ENCODE measurements at places on chromosomes 2 and 18.
A peak's percentile ranks its signal among the peaks of the same experiment; 100 is the strongest.

DNA sequence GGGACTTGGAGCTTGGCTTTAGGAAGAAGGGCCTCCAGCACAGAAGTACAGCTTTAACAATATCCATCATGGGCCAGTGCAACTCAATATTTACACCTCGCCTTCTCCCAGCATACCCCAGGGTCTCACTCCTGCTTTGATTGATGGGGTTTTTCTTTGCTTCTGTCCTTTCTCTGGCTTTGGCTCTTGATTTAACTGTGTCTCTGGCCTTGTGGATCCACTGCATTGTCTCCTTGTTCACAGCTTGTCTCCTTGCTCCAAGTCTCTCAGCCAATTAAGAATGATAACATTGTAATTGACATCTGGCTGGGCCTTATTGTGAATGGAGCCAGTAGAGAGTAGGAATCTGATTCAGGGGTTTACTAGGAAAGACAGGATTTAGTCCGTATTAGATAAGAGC lies 1019.5 kb downstream of the TMEM182 start:
- DNase-seq, result no peak
- no peak overlapping the region for H3K27ac ChIP-seq
- no peaks in the 10 kb centered on the region for H3K4me1 ChIP-seq

- H3K27me3 ChIP-seq, result no peaks in the 10 kb centered on the region
- no peaks in the 10 kb centered on the region for H3K4me1 ChIP-seq
- no peak overlapping the region for H3K4me3 ChIP-seq
- no peaks in the 10 kb centered on the region for H3K36me3 ChIP-seq
Observed at GRCh38 chr18:65752625-65753325, 2.0 kb downstream of the CDH7 start.

- H3K27me3 ChIP-seq, result no peaks in the 10 kb centered on the region
- no peak overlapping the region for H3K4me3 ChIP-seq
- no peaks in the 10 kb centered on the region for H3K36me3 ChIP-seq
- no peak for DNase-seq
- peaks cover 4% of the 10 kb centered on the region for H3K4me1 ChIP-seq
Observed at GRCh38 chr2:69781321-69782248, 39.7 kb downstream of the ANXA4 start.

GRCh38 chr2:26682155-26682554 lies 10.4 kb upstream of the KCNK3 start:
- DNase-seq, result no peak
- no peak overlapping the region for H3K27ac ChIP-seq
- H3K36me3 ChIP-seq, result no peaks in the 10 kb centered on the region
- H3K4me1 ChIP-seq, result no peaks in the 10 kb centered on the region
- H3K27me3 ChIP-seq, result peaks cover 7% of the 10 kb centered on the region

- H3K4me3 ChIP-seq, result no peak overlapping the region
- no peaks in the 10 kb centered on the region for H3K27me3 ChIP-seq
- H3K27ac ChIP-seq, result no peak overlapping the region
- H3K36me3 ChIP-seq, result no peaks in the 10 kb centered on the region
- no peak for DNase-seq
Observed at GRCh38 chr2:82964341-82964740, 1494.7 kb downstream of the SUCLG1 start.

- H3K4me3 ChIP-seq, result no peak overlapping the region
- H3K27me3 ChIP-seq, result no peaks in the 10 kb centered on the region
- no peak overlapping the region for H3K27ac ChIP-seq
- H3K4me1 ChIP-seq, result no peaks in the 10 kb centered on the region
- DNase-seq, result no peak
- H3K36me3 ChIP-seq, result no peaks in the 10 kb centered on the region
Observed at GRCh38 chr18:78679613-78680260, 299.9 kb upstream of the SALL3 start.

DNA sequence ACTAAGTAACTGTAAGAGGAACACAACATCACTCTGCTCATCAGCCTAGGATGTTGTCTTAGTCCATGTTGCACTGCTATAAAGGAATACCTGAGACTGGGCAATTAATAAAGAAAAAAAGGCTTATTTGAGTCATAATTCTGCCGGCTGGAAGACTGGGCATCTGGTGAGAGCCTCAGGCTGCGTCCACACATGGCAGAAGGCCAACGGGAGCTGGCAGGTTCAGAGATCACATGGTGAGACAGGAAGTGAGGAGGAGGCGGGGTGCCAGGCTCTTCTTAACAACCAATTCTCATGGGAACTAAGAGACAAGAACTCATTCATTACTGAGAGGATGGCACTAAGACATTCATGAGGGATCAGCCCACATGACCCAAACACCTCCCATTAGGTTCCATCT lies 46.8 kb downstream of the EPG5 start:
- DNase-seq, result peak; percentile 70
- no peak overlapping the region for H3K27ac ChIP-seq
- H3K36me3 ChIP-seq, result peaks cover 10% of the 10 kb centered on the region
- peaks cover 2% of the 10 kb centered on the region for H3K4me1 ChIP-seq

DNA sequence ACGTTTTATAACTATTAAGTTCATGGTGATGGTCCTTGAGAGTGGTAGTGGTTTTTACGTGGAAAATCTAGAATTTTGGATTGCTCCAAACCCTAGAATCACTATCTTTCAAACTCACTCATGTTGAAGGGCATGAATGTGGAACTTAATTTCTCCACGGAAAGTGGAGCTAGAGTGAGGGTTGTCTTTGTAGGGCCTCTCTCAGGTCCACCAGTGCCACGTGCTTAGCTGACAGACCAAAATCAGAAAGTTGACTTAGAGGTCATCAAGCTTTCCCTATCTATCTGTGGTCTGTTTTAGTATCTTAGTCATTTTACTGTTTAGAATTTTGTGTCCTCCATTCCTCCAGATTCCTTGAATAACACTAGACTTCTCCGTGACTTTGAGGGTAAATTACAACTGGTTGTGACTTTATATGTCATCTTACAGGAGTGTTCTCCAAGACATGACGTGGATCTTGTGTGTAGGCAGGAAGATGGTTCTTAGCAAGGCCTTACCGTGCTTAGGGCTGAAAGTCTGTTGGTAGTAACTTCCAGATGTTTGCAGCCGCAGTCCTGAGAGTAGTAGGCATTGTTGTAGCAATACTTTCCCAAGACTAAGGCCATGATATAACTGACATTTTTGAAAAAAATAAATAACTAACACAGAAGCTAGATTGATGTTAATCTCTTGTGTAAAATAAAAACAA lies 26.8 kb downstream of the DIS3L2 start:
- no peak overlapping the region for H3K4me3 ChIP-seq
- H3K36me3 ChIP-seq, result no peaks in the 10 kb centered on the region
- no peak for DNase-seq
- no peaks in the 10 kb centered on the region for H3K27me3 ChIP-seq

- no peaks in the 10 kb centered on the region for H3K27me3 ChIP-seq
- H3K27ac ChIP-seq, result no peak overlapping the region
- H3K4me3 ChIP-seq, result no peak overlapping the region
- DNase-seq, result no peak
Observed at GRCh38 chr2:82279367-82279766, 1974.8 kb upstream of the LRRTM1 start.

DNA sequence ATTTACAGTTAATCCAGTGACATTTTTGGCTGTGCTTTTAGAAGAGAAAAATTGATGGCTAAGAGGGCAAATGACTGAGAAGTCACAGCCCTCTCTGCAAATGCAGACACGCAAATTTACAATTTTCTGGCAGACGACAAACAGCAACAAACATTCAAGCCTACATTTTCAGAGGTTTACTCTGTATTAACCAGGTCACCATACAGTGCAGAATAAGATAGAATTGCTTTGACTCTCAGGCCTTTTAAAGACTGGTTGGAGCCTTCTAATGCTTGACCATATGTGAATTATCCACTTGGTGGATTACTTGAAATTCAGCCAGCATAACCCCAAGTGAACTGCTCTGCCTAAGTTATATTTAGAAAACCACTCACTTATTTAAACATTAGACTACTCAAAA lies 280.9 kb upstream of the STON1 start:
- H3K27me3 ChIP-seq, result no peaks in the 10 kb centered on the region
- H3K4me1 ChIP-seq, result peaks cover 24% of the 10 kb centered on the region
- H3K27ac ChIP-seq, result peak overlapping the region; percentile 83
- DNase-seq, result peak; percentile 72
- peak overlapping the region; percentile 19 for H3K4me3 ChIP-seq
- no peaks in the 10 kb centered on the region for H3K36me3 ChIP-seq

DNA sequence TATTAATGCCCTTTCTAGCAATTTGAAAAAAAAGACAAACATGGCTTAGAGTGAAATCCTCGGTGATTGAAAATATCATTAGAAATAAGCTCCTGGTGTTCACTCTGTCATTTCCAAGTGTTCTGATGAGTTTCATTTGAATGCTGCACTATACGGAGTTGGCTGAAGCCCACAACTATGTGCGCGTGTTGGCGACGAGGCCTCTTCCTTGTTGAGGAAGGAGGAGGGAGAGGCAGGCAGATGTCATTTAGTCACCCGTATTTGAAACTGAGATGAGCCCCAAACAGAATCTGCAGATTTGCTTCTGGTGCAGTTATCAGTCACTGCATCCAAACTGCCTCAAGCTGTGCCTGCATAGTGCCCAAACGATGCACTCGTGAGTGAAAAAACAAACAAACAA lies 23.5 kb upstream of the SKOR2 start:
- H3K36me3 ChIP-seq, result no peaks in the 10 kb centered on the region
- no peaks in the 10 kb centered on the region for H3K27me3 ChIP-seq
- H3K4me1 ChIP-seq, result no peaks in the 10 kb centered on the region
- H3K4me3 ChIP-seq, result no peak overlapping the region

DNA sequence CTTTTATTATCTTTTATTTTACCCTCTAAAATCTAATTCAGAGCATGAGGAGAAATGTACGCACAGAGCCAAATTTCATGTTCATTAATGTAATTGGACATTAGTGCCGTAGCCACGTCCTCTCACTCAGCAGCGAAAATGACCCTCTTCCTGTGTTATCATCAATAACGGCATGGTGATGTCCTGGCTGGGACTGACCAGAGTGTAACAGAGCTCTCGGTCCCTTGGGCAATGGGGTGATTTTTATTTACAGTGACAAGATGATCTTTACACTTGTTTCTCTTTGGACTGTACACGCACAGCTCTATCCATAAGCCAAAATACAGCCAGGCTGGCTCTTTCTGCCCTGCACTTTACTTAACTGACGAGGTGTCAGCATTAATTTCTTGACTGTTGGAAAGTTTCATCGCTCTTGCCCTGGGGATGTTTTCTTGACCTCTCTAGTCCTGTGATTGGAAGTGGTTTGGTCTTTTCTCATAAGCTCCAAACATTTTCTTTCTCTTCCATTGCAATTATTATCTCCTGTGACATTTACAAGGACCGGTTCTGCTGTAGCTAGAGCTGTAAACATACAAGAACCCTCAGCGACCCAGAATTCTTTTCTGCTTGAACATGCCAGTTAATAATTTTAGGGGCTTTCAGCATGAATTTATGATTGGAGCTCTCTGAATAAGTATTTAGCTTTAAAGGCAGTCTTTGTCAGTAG lies 308.0 kb upstream of the PIK3C3 start:
- H3K36me3 ChIP-seq, result no peaks in the 10 kb centered on the region
- no peak overlapping the region for H3K4me3 ChIP-seq
- DNase-seq, result no peak
- no peaks in the 10 kb centered on the region for H3K4me1 ChIP-seq

- H3K4me3 ChIP-seq, result no peak overlapping the region
- H3K36me3 ChIP-seq, result no peaks in the 10 kb centered on the region
- DNase-seq, result no peak
- H3K27ac ChIP-seq, result no peak overlapping the region
- H3K4me1 ChIP-seq, result peaks cover 3% of the 10 kb centered on the region
Observed at GRCh38 chr2:236740506-236740905, 170.9 kb downstream of the ACKR3 start.

GRCh38 chr18:57428221-57429150 lies 6.7 kb upstream of the ONECUT2 start:
- no peaks in the 10 kb centered on the region for H3K4me1 ChIP-seq
- H3K27me3 ChIP-seq, result peaks cover 56% of the 10 kb centered on the region
- H3K27ac ChIP-seq, result no peak overlapping the region

DNA sequence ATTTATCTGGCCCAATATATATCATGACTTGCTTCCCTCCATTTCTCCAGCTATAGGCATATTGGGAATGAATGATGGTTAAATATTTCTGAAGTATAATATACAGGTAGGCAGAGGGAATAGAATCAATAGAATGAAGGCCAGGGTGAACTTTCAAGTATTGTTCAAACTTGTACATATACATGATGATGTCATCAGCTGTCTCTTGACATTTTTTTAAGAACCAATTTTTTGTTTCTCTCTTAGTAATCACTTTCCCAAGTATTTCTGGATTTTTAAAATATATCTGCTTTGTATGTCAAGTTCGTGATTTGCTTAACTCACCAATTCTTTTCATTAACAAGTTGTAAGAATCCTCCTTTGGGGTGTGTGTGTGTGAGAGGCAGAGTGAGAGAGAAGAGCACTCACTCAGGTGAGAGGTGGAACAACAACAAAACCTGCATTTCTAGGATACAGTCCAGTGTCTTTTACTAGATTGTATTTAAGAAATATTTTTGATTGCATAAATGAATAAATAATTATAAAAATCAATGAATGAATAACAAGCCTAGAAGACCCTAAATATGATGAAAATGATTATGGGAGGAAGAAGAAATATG lies 1239.1 kb downstream of the LRP1B start:
- H3K27ac ChIP-seq, result no peak overlapping the region
- no peaks in the 10 kb centered on the region for H3K4me1 ChIP-seq
- no peaks in the 10 kb centered on the region for H3K36me3 ChIP-seq
- H3K27me3 ChIP-seq, result no peaks in the 10 kb centered on the region

- no peaks in the 10 kb centered on the region for H3K4me1 ChIP-seq
- H3K36me3 ChIP-seq, result no peaks in the 10 kb centered on the region
- no peak overlapping the region for H3K27ac ChIP-seq
- no peaks in the 10 kb centered on the region for H3K27me3 ChIP-seq
Observed at GRCh38 chr2:225402210-225402776, 2.8 kb downstream of the NYAP2 start.

DNA sequence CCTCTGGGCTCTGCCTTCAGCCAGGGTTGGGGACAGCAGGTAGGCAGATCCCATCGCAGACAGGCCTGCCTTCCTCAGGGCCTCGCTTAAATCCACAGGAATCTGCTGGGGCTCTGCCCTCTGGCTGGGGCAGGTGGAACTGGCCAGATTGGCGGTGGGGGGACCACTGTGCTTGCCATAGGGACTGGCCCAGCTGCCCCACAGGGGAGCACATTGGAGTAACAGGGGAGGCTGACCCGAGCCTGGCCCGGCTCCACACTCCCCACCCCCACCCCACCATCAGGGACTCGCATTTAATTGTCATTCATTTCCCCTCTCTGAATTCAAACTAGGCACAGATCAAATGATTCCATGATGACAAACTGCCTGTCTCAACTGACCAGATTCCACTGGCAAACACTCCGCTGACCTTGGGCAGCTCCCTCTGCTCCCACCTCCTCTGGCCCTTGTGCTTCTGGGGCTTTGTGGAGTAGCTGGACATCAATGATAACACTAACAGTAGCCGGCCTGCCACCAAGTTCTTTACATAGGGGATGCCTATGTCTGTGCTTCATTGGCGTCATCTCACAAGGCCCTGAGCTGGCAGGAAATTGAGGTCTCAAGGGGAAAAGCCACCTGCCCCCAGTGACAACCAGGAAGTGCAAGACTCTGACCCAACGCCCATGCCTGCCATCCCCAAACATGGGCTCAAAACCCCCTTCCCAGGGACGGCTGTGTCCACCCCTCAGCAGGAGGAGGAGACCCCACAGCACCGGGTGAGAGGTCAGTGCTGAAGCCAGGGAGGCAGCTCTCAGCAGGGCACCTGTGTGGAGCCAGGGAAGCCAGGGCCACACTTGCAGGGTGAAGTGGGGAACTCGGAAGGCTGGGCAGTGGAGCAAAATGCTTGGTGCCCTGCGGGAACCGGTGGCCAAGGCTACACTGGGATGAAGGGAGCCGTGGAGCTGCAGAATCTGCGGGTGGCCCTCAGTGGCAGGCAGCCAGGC lies 2.1 kb upstream of the B3GNT7 start:
- no peaks in the 10 kb centered on the region for H3K36me3 ChIP-seq
- H3K27ac ChIP-seq, result no peak overlapping the region
- no peaks in the 10 kb centered on the region for H3K4me1 ChIP-seq
- peaks cover 25% of the 10 kb centered on the region for H3K27me3 ChIP-seq
- no peak overlapping the region for H3K4me3 ChIP-seq
